ENCODE measurements at places on chromosomes 12 and 14. TPM values are rescaled to one million over a fixed set of nuclear protein-coding genes. Genes with fewer than 3 reads are reported as not detected.
A peak's percentile ranks its signal among the peaks of the same experiment; 100 is the strongest.

NCKAP5L gene
- 18.1 TPM for polyA plus RNA-seq

TAS2R8 gene
- polyA plus RNA-seq: not detected

SLC7A7 gene
- 3.1 TPM for polyA plus RNA-seq

DHRS2 gene
- not detected for polyA plus RNA-seq

DCP1B gene
- polyA plus RNA-seq: 3.4 TPM

OVCH1 gene
- 0.07 TPM for polyA plus RNA-seq

SERPINA12 gene
- polyA plus RNA-seq: not detected

DNA sequence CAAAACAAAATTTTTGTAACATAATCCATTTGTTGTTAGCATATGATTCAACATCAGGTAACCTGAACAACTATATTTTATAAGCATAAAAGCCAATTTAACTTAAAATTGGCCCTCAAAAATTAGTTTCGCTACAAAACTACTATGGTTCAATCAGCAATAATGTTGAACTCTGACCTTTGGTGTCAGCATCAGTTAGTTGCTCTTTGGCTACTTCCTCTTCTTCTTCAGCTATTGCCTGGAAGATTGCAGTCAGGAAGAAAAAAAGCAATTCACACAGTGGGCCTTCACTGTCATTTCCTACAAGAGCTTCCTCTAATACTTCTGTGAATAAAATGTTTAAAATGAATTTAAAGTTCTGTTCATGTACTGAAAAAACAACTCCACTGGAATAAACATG is 78.2 kb upstream of the CFL2 start:
- DNase-seq: no peak

- no peak for DNase-seq
These were observed 69.7 kb upstream of the VRK1 start for GRCh38 chr14:96727491-96727890.

- no peak for DNase-seq
These were observed 884.1 kb upstream of the MGAT4C start for GRCh38 chr12:87140262-87140661.

DNA sequence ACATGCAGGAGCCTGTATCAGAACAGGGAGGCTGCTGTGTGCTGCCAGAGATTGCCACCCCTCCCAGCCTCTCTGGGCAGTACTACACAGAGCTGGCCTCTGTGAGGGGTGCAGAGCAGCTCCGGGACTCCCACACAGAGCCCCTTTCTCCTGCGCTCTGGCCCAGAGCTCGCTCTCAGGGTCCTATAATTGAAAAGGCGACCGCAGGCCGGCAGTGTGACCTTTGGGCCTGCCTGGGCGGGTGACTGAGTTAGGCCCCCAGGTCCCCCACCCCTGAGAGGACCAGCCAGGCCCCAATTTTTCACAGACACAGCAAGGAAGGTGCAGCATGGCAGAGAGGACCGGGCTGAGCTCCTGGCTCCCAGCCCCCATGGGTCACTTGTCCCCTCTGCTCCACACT is 136.4 kb downstream of the ZFP36L1 start:
- DNase-seq: no peak

DNA sequence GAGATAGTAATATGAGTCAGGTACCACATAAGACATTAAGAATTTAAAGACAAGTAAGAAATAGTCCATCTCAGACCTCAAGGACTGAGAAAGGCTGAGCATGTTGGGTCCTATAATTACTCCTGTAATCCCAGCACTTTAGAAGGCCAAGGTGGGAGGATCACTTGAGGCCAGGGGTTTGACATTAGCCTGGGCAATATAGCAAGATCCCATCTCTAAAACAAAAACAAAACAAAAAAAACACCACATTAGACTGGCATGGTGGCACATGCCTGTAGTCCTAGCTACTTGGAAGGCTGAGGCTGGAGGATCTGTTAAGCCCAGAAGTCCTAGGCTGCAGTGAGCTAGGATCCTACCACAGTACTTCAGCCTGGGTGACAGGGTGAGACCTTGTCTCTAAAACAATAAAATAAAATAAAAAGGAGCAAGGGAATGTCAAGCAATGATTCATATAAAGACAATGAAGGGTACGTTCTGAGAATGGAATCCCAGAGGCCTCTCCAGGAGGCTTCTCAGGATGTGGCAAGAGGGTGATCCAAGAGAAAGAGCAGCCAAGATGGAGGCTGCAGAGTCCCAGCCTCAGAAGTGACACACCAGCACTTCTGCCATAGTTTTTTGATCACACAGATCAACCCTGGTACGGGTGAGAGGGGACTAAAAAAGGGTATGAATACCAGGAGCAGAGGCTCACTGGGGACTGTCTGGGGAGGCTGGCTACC is 206.4 kb downstream of the CRADD start:
- DNase-seq: no peak

DNA sequence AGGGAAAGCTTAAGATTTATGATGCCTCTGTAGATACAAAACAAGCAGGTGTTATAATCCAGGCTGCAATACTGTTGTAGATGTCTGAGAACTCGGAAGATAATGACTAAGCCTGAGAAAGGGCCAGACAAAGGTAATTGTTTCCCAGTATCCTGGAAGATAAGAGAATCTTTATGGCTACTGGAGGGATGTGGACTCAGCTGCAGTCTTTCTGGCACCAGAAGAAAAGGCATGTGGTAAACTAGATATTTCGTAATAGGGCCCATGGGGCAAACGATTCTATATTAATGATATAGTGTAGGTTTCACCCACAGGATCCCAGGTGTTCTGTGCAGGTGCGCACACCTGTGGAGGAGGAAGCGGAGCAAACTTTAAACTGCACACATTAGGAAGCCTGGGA is 9.2 kb upstream of the APOLD1 start:
- DNase-seq: no peak

- DNase-seq: no peak
These were observed 59.4 kb upstream of the E2F7 start for GRCh38 chr12:77124767-77125166.

- peak; percentile 94 for DNase-seq
These were observed 12.5 kb downstream of the EGLN3 start for GRCh38 chr14:33938131-33938949.

GRCh38 chr12:12541782-12542181 is 20.9 kb downstream of the DUSP16 start:
- no peak for DNase-seq

DNA sequence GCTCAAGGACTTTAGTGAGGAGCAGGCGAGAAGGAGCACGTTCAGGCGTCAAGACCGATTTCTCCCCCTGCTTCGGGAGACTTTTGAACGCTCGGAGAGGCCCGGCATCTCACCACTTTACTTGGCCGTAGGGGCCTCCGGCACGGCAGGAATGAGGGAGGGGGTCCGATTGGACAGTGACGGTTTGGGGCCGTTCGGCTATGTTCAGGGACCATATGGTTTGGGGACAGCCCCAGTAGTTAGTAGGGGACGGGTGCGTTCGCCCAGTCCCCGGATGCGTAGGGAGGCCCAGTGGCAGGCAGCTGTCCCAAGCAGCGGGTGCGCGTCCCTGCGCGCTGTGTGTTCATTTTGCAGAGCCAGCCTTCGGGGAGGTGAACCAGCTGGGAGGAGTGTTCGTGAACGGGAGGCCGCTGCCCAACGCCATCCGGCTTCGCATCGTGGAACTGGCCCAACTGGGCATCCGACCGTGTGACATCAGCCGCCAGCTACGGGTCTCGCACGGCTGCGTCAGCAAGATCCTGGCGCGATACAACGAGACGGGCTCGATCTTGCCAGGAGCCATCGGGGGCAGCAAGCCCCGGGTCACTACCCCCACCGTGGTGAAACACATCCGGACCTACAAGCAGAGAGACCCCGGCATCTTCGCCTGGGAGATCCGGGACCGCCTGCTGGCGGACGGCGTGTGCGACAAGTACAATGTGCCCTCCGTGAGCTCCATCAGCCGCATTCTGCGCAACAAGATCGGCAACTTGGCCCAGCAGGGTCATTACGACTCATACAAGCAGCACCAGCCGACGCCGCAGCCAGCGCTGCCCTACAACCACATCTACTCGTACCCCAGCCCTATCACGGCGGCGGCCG is 1.1 kb downstream of the PAX9 start:
- peak; percentile 51 for DNase-seq

- no peak for DNase-seq
These were observed 16.4 kb downstream of the ZNF410 start for GRCh38 chr14:73903028-73903427.

DNA sequence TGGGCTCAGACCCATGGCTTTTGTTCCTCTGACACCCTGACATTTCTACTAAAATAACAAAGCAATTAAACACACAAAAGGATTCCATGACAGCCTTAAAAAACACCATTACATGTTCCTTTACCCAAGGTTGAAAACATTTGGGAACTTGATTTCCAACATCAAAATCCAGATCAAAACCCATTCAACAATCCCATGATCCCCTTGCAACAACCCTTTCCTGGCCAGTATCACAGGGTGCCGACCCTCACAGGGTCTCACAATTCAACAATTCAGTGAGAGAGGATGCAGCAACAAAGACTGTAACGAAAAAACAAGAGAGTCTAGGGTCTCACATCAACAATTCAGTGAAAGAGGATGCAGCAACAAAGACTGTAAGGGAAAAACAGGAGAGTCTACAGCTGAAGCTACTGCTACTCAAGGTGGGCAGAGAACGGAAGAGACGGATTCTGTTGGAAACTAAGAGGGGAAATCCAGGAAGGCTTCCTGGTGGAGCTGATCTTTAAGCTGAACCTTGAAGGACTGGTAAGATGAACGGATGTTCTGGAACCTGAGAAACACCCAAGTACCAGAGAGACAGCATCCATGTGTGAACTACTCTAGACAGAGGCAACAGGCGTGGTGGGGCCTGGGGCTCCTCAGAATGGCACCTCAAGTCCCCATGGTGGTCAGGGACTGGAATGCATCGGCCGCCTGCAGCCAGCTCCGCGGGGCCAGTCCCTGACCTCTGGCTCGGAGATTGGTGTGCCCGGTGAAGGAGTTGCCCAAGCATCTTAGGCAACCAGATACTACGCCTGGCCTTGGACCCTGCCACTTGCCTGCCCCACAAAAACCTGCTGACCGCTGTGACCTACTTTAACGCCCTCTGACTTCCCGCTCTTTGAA is 22.7 kb upstream of the ZFP36L1 start:
- no peak for DNase-seq

DNA sequence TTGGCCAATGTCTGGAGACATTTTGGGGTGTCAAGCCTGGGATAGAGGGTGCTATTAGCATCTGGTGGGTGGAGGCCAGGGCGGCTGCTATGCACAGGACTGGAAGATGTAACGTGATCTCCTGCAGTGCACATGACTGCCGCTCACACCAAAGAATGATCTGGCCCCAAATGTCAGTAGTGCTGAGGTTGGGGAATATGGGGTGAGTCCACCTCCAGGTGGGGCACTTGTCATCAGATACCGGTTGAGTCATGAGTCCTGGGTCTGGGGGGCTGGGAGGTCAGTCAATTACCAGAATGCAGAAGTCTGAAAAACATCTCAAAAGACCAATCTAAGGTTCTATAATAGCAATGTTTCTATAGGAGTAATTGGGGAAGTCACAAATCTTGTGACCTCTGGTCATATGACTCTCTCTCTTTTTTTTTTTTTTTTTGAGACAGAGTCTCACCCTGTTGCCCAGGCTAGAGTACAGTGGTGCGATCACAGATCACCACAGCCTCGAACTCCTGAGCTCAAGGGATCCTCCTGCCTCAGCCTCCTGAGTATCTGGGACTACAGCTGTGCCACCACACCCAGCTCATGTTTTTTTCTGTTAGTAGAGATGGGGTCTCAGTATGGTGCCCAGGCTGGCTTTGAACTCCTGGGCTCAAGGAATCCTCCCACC is 6.0 kb upstream of the SDSL start:
- no peak for DNase-seq

GRCh38 chr14:68285421-68286179 is 466.0 kb downstream of the RAD51B start:
- DNase-seq: no peak

DNA sequence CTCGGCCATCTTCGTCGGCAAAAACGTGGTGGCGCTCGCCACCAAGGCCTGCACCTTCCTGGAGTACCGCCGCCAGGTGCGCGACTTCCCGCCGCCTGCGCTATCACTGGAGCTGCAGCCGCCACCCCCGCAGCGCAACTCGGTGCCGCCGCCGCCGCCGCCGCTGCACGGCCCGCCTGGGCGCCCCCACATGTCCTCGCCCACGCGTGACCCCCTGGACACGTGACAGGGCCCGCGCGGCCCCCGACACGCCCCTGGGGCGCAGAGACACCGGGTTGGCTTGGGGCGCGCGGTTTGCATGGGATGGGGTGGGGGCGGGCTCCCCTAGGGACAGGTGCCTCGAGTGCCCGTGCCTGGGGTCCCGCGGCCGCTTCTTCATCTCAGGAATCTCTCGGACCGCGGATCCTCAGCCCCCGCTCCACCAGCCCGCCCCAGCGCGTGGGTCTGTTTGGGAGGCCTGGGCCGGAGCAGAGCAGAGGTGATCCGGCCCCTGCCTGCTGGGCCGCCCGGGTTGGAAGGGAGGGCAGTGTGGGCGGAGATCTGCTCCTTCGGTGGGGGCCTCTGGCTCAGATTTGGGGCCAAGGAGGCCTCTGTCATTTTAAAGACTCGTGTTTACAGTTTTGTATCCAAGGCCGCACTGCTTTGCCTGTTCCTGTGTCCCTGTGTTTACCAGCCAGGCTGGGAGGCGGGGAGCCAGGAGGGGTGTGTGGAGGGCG is 3.3 kb downstream of the TMEM121 start:
- peak; percentile 68 for DNase-seq

DNA sequence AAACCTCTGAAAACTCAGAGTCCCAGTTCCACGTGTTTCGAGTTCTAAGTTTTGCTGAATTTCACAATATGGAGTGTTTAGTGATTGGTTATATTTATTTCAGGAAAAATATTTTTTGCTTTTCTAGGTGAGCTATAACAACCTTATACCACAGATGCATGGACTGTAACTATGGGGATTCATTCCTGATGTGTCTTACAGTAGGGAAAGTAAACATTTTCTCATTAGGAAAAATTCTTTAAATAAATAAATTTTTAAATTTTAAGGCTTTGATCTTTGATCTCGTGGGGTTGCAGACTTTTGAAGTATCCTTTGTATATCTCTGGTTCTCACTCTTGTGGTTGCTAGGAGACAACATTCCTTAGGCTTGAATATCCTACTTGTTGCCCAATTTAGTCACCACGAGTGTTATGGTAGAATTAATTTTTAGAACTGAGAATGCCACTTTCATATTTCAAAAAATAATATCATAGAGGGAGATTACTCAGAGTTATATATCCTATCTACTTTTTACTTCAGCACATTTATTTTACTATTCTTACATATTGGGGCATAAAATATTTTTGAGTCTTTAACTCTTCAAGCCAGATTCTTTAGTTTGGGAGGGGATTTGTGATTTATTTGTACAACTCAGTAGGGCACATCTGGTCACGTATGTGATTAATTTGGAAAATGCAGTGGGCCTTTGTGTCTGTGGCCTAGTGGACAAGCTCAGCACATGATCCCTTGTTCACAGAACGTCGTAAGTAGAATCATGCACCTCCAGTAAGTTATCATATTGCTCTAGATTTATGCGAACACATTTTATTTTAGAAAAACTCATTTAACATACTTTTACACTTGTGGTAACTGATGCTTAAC is 224.0 kb downstream of the TTC6 start:
- no peak for DNase-seq

GRCh38 chr14:104141621-104142091 is 3.3 kb downstream of the KIF26A start:
- DNase-seq: peak; percentile 5

DNA sequence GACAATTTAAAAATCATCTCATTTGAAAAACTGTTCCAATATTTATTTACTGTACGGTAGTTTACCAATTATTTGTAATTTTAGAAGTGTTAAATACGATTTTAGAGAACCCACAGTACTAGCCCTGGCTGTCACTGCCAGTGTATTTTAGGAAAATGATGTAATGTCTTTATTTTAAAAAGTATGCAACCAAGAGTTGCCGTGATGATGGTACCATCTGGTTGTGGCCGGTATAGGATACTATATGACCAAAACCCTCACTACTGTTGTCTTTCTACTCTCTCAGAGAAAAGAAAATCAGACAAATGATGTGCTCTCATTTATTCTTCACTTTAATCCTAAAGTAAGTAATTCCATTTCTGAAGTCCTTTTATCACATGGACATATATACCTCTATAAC is 395.0 kb downstream of the FOXG1 start:
- DNase-seq: no peak
